ENCODE measurements at places on chromosomes 1 and 21.

DNA sequence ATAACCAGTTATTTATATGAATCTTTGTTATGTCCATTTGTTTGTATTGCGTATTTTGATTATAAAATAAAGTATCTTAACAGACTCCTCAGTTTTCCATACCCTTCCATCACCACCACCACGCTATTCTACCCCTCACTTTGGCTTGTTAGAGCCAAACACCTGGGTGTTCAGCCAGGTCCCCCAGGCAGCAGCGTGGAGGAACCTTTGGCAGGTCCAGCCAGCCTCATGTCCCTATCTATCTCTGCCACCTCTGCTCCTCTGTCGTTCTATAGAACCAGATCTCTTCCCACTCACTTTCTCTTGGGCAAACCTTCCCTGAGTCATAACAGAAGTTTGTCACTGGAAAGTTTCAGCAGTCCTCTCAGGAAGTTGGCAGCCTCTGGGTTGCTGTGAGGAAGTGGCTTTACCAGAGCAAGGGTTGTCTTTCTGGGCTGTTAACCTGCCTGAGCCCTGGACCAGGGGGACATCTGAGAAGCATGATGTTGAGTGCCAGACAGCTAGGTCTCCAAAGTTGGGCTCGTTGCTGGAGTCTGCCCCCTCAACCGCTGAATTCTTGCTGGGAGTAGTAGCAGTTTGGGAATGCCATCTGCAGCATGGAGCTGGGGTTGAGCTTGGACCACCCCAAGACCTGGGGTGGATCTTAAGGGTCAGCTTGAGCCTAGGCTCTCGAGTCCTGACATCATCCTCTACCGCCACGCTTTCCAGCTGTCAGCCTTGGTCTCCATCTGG lies 996 bp upstream of the SH3BGRL3 start:
- no peak for DNase-seq

DNA sequence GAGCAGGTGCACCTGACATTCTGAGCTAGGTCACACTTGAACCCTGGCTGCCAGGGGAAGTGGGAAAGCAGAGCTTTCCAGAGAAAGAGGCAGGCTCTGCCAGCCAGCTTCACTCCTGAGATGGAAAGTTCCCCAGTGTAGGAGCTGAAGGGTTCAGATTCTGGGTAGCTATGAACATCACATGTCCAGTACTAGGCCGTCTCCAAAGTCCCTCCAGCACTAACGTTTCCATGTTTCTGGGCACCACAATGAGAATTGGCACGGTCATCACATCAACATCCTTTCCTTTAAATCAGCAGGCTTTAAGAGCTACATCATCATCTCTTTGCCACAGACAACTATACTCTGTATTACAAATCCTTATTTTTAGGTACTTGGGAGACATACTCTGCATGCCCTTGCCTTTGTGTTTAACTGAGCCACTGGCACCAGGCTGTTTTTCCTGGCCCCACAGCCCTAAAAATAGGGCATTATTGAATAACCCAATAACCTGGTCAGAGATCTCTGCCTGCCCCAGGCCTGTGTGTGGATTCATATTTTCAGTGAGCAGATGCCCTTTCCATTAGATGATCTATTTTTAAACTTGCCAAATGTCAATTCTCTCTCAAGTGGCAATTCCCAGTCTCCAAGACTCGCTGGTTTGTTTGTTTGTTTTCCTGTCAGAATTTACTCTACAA lies 35.4 kb upstream of the USP24 start:
- DNase-seq, result no peak

DNA sequence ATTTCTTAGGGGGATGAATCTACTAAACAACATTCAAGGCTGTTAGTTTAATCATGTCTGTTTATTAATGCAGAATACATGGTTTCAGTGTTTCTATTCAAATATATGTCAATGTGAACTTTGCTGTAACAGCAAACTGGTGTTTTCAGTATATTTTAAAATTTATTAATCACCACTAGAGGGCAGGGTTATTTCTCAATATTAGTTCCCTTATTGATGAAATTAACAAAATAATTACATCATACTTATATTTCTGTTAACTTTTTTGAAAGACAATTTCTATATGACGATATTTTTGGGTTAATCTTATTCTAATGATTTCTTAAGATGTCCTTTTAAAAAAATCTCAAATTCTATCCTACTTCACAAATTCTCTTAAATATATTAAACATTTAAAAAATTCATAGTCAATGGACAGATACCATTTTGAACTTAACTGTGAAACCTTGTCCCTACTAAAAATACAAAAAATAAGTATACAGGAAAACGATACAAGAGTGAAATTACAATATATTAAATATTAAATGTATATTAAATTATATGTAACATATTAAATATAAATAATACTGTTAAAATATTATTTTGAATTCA lies 1034.1 kb upstream of the PRMT6 start:
- DNase-seq, result no peak

DNA sequence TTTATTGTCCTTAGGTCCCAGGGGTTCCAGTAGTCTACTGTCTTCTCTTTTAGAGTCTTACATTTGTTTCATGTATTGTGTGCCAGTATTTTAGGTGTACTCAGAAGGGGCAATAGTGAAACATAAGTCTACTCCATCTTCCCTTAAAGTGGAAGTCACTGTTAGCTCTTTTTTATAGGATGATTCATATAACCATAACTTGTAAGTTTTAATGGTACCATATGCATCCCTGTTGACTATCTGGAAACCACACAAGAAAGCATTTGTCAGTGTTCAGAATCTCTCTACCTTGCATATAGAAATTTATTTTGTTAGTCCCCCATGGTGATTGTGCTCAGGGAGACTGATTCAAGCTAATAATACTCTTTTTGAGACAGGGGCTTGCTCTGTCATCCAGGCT lies 149.9 kb downstream of the HS2ST1 start:
- DNase-seq, result no peak

DNA sequence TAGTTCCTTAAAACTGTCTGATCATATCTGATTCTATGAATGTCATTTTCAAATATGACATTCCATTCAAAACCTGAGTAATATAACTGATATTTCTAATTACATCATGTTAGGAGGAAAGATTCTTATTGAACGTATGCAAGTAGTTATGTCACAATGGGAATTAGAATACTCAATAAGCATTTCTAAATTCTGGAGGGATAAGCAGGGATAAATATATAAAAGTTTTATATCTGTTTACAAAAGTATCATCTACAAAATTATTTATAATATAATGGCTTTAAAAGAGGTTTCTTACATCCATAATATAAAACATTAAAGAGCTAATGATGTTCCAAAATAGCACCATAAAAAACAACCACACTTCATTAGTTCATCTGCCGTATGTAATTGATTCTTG lies at the start of gene OR14A2:
OR14A2 (minus strand) TSS at position 101 of the 400 bp plus-strand sequence.
- no peak for DNase-seq

DNA sequence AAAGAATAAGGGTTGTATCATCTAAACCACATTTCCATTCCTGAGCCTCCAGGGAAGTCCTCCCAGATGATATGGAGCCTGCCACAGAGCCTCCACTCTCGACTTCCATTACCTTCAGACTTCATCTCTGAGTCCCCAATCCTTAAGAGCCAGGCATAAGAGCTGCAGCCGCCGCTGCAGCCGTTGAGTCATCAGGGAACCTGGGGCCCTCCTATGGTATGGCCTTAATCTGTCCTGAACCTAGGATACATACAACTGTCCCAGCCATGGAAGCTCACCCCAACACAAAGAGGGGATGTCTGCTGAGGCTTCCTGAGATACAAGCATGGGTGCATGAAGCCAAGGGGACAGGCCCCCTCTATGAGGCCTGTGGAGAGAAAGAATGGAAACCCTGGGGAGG lies 16.3 kb downstream of the TAL1 start:
- DNase-seq, result no peak

GRCh38 chr1:203907901-203908300 lies 46.5 kb downstream of the SNRPE start:
- no peak for DNase-seq

- no peak for DNase-seq
These were observed 41.1 kb upstream of the TNFRSF1B start for GRCh38 chr1:12125422-12126355.

DNA sequence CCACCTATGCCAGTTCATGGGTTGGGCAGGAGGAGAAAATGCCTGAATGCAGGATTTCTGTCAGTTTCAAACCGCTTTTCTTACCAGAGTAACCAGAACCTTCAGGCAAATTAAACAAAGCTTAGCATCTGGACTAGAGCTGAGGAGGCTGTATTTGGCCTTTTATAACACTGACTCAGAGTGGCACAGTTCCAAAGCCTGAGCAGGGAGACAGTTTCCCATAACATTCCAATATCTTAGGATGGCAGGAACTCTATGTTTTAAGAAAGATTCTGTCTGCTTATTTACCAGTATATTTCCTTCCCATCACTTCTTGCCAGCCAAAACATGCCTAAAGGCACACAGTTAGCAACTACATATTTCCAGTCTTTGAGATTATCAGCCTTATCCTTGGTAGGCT lies 46.8 kb downstream of the UBR4 start:
- DNase-seq, result no peak

DNA sequence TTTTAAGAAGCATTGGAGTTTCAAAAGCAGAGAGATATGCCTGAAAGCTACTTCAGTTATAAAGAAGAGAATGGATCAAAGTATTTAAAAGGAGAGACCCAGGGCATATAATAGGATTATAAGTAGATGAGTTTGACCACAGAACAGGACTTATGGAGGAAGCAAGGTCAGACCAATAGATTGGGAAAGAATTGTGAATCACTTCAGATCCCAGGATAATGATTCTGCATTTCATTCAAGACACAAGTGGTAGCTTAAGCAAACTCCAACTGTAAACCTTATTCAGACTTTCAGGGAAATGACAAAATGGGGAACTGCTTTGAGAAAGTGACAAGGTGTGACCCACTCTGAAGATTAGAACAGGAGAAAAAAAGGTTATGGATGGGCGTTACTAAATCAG lies 18.9 kb upstream of the OR10J5 start:
- DNase-seq, result no peak

GRCh38 chr1:27374362-27375086 lies at the start of gene FCN3:
Gene FCN3 (minus strand): TSS chr1:27374824. CDS start chr1:27374818, 6 bp downstream.
- no peak for DNase-seq

DNA sequence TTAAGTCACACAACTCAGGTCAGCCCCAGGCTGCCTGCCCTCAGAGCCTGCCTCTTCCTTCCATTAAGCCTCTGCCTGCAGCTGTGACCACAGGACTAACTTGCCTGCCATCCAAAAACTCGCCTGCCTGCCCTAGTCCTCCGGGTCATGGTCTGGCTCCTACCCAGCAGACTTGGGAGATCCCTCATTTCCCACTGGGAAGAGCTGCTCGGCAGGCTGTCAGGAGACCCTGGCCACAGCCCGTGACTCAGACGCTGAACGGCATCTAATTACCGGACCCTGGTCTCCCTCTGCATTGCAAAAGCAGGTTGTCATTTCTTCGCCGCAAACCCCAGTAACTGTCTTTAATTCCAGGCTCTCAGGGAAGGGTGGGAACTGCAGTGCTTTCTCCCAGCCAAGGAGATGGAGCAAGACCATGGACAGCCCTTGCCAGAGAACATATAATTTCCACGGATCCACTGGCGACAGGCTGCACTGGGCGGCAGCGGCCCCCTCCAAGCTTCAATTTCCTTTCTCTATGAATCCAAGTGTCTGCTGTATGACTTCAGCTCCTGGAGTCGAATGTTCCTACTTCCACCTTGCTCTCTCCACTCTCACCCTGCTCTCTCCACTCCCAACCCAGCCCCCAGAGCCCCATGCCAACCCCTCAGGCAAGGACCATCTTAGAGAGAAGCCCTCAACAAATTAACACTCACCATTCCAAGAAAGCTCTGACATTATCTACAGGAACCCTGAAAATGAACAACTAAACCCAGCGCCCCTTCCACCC lies 20.4 kb downstream of the OLFML2B start:
- no peak for DNase-seq

DNA sequence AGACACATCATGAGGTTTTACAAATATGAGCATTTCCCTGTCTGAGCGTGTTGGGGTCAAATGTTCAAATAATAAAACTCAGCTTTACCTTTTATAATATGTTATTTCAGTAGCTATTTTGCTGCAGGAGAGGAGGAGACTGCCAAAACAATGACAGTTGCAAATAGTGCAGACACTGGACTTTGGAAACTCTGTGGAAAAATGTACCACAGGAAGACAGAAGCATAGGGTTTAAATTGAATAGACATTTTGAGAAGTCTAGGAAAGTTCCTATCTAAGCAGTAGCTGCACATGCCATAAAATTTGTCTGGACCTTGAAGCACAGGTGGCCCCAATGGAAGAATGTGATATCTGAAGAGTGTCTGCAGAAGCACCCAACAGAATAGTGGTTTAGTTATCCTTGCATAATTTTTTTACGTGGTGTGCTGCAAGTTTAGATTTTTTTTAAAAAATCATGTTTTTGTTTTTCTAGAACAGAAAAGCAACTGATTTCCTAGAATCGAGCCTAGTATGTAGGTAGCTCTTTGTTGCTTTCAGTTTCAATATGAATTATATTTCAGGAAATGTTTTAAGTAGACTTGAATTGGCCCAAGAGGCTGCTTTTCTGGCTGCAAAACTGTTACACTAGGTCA lies 14.0 kb upstream of the GBP5 start:
- no peak for DNase-seq

DNA sequence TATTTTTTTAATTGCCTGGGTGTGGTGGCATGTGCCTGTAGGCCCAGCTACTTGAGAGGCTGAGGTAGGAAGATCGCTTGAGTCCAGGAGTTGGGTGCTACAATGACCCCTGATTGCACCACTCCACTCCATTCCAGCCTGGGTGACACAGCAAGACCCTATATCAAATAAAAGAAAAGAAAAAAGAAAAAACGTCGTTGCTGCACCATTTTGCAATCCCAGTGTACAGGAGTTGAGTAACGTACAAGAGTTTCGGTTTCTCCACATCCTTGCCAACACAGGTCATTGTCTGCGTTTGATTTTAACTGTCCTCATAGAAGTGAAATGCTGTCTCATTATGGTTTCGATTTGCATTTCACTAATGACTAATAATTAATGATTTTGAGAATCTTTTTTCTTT lies 7.9 kb downstream of the ZNF684 start:
- DNase-seq, result no peak

GRCh38 chr1:22188914-22189313 lies 46.0 kb upstream of the WNT4 start:
- no peak for DNase-seq

- no peak for DNase-seq
These were observed 6.5 kb upstream of the CSTB start for GRCh38 chr21:43782431-43783097.

- DNase-seq, result no peak
These were observed 53.7 kb upstream of the HMCN1 start for GRCh38 chr1:185680453-185680852.

GRCh38 chr1:83845437-83846071 lies 153.4 kb downstream of the TTLL7 start:
- DNase-seq, result no peak

GRCh38 chr1:29747196-29747595 lies 510.9 kb downstream of the PTPRU start:
- DNase-seq, result no peak

Measured in stimulated activated CD4-positive, alpha-beta T cell treated with anti-CD3 and anti-CD28 coated beads, Interleukin-1b, Interleukin-23, amount 100 ng/mL, for 1 hour (primary cell).